Skin of body (tissue), 3 donors: ENCODE measurements at places on chromosomes 16 and 17. TPM values are rescaled to one million over a fixed set of nuclear protein-coding genes. Genes with fewer than 3 reads are reported as not detected.

The OR2C1 gene
- 0.30 TPM for total RNA-seq

The ATP2A3 gene
- 5.5 TPM for total RNA-seq

The ZNF319 gene
- total RNA-seq: 2.4 TPM

The KRTAP4-1 gene
- 3.6 TPM for total RNA-seq

The CENPX gene
- total RNA-seq: 19.7 TPM

The TMEM132E gene
- 0.49 TPM for total RNA-seq

The KDM8 gene
- total RNA-seq: 1.7 TPM

The TSNAXIP1 gene
- 0.59 TPM for total RNA-seq

The HOXB7 gene
- 2.7 TPM for total RNA-seq

The KSR1 gene
- total RNA-seq: 32.7 TPM

The SLC5A10 gene
- 0.20 TPM for total RNA-seq

The FTO gene
- 113 TPM for total RNA-seq

The KLHL10 gene
- total RNA-seq: 0.20 TPM

The CRYBA1 gene
- not detected for total RNA-seq

The TP53TG3B gene
- total RNA-seq: not detected

The FOXN1 gene
- total RNA-seq: 3.0 TPM

The PGAP3 gene
- 9.7 TPM for total RNA-seq

The STARD3 gene
- 15.8 TPM for total RNA-seq

The UNC45B gene
- total RNA-seq: 13.3 TPM

The CDH8 gene
- 5.6 TPM for total RNA-seq

The NLRC3 gene
- 0.39 TPM for total RNA-seq

The TP53TG3F gene
- total RNA-seq: not detected

The ELP5 gene
- 27.5 TPM for total RNA-seq

The SLC16A5 gene
- total RNA-seq: 8.7 TPM

The AXIN2 gene
- 29.9 TPM for total RNA-seq

The CYBA gene
- 77.4 TPM for total RNA-seq

The SDK2 gene
- total RNA-seq: 1.6 TPM

The FOXF1 gene
- total RNA-seq: not detected

The TBC1D26 gene
- total RNA-seq: 0.49 TPM

The C16orf96 gene
- 0.30 TPM for total RNA-seq

The PPY gene
- total RNA-seq: not detected

The DPEP2 gene
- 1.8 TPM for total RNA-seq

The CHAD gene
- total RNA-seq: 0.49 TPM

The CPHXL2 gene
- not detected for total RNA-seq

The HOXB3 gene
- total RNA-seq: 8.4 TPM

The ABCC11 gene
- 0.20 TPM for total RNA-seq
